ENCODE measurements at places on chromosomes 1 and 21.

DNA sequence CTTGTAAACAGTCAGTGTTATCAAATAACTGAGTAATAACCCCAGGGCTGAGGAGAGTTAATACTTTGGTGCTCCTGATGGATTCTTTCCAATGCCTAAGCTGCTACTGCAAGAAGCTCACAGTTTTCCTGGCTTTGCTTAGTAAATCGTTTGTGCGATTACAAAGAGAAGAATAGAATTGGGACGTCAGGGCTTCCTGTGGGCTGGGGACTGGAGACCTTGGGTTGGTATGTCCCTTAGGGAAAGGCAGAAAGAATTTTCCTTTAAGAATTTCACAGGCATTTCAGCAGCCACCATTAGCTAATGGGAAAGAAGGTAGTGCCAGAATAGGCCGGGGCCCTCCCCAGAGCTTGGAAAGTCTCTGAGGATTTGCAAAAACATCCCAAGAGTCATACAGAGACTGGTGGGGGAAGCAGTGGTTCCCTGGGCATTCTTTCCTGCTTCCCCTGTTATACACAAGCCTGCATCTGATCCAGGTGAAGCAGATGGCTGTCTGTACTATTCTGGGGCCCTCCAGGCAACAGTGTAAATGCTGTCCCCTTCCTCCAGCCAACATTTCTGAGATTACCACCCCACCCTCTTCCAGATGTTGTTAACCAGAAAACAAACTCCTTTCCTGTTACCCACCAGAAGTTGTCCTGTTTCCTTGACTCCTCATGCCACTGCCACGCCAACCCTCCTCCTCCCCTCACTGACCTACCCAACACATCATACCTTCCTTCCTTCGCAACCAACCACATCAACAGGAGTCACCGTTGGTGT lies 40.2 kb downstream of the PLXNA2 start:
- DNase-seq = no peak
- peaks cover 33% of the 10 kb centered on the region for H3K4me1 ChIP-seq
- peak overlapping the region; percentile 21 for H3K27ac ChIP-seq
- H3K27me3 ChIP-seq = no peaks in the 10 kb centered on the region
- H3K36me3 ChIP-seq = peaks cover 8% of the 10 kb centered on the region

DNA sequence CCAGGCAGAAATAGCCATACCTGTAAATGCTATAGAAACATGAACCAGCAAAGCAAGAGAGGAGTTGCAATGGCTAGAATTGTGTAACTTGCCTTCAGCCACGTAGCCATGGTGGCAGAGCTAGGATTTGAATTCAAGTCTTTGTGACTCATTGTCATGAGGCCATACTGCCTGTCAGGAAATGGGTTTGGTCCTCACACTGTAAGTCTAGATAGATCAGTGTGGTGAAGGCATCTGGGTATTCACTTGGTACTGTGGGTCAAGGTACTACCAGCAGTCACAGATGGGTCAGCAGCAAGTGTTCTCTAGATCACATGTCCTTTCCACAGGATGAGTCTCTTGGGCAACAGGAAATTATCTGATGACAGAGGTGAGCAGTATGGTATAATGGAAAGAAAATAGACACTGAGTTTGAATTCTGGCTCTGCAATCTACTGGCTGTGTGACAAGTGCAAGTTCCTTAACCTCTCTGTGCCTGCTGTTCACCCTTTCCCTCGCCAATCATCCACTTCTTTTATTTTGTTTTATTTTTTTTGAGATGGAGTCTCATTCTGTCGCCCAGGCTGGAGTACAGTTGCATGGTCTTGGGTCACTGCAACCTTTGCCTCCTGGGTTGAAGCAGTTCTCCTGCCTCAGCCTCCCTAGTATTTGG lies 36.9 kb downstream of the FGGY start:
- no peaks in the 10 kb centered on the region for H3K4me1 ChIP-seq
- H3K4me3 ChIP-seq = no peak overlapping the region
- DNase-seq = no peak
- no peaks in the 10 kb centered on the region for H3K36me3 ChIP-seq
- no peaks in the 10 kb centered on the region for H3K27me3 ChIP-seq
- H3K27ac ChIP-seq = no peak overlapping the region

- H3K4me1 ChIP-seq = peaks cover 17% of the 10 kb centered on the region
- H3K4me3 ChIP-seq = no peak overlapping the region
- DNase-seq = no peak
- H3K36me3 ChIP-seq = no peaks in the 10 kb centered on the region
- no peaks in the 10 kb centered on the region for H3K27me3 ChIP-seq
Measured at GRCh38 chr1:222582099-222582774, 7.5 kb downstream of the TAF1A start.

DNA sequence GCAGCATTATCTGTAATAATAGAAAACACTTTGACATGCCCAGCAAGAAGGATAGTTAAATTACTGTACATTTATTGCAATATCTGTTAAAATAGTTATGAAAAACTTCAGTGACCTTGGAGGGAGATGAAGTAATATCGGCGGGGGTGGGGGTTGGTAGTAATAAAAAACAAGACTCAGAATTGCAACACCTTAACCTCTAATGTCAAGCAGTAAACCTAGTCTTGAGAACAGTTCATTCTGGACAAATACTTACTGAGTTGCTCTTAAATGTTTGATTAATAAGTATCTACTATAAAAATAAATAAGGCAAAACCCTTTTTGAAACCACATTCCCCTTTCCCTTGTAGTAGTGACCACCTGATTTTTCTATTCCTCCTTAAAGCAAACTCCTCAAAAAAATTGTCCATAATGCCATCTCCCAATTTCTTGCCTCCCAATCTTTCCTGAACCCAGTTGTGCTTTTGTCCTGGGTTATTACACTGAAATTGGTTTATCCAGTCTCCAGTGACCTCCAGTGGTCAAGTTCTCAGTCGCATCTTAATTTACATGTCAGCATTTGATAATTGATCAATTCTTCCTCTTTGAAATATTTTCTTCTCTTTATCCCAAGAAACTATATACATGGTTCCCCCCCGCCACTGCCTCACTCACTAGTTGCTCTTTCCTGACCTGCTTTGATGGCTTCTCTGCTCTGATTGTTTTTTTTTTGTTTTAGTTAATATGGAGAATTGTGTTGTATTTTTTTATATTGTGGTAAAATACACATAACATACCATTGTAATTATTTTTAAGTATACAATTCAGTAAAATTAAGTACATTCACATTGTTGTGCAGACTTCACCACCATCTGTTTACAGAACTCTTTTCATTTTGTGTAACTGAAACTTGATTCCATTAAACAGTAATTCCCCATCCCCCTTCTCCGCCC lies 36.8 kb downstream of the RAP1A start:
- no peak overlapping the region for H3K27ac ChIP-seq
- H3K4me3 ChIP-seq = no peak overlapping the region
- H3K36me3 ChIP-seq = no peaks in the 10 kb centered on the region
- no peaks in the 10 kb centered on the region for H3K27me3 ChIP-seq
- H3K4me1 ChIP-seq = peaks cover 9% of the 10 kb centered on the region
- DNase-seq = no peak
